ENCODE measurements at places on chromosomes 3 and 15.

DNA sequence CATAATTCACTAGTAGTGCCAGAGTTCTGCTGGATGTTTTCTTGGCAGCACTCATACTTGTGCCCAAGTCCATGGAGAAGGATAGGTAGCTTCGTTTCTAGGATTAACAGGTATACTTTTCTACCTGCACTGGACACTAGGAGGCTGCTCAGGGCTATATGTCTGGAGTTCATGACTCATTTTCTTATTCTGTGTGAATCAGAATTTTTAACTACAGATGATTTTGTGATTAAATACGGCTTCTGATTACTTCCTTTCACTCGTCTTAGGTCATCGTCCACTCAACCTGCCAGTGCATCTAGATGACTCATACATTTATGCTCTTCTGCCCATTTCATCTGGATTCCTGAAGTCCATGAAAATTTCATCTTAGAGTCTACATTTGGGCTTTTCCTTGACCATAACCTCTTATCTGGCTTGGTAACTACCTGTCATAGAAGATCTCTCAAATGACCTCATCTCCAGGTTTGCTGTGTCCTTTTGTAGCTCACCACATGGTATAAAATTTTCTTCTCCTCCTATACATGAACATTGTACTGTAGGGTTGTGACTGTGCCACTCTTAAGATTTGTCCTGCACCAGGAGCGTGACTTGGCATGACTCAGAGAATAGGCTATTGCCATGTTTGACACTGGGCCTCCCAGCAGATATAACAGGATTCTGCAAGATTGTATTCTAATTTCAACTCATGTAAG lies 66.7 kb upstream of the GCSAM start:
- DNase-seq = no peak

GRCh38 chr3:110568246-110568645 lies 503.4 kb upstream of the NECTIN3 start:
- DNase-seq = no peak

DNA sequence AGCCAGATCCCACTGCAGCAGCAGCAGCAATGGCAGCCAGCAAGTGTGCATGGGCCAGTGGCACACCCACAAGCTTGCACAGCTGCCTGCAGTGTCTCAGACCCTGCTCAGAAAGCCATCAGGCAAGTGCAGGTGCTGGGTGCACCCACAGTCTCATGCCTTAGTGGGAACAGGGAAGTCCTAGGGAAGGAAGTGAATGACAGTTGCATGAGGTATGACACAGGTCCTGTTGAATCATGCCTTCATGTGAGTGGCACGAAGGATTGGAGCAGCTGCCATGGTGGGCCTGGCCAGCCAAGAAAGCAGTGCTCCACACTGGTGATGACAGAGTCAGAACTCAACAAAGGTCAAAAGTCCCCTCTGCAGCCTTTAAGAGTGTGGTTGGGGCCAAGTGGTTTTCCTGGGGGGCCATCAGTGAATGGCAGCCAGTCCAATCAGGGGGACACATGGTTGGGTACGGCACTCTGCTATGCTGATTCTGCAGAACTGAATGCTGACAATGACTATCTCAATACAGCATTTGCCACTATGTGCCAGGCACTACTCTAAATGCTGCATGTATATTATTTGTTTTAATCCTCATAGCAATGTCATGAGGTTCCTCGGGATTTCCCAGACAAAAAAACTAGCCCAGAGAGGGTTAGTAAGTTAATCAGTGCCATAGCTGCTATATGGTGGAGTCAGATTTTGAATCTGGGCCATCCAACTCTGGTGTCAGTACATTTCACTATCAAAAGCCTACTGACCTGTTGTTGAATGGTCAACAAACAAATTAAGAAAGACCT lies 94.3 kb downstream of the AQP9 start:
- DNase-seq = no peak

DNA sequence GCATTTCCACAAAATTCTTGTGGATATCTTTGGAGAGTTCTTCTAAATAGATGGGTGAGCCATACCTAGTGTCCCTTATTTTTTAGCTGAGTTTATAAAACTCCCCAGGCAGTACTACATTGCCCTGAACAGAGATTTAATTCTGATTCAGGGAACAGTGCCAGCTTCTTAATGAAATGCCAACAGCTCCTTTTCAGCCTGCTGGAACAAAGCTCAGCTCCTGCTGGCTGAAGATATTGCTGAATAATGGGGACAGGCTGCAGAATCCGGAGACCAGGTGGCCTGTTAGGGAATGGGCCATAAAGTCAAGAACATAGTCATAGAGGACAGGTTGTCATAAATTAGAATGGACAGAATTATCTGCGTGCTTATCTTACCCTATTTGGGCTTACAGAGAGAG lies 8.9 kb downstream of the HGD start:
- DNase-seq = no peak

- DNase-seq = no peak
These were observed 306.6 kb upstream of the TGFBR2 start for GRCh38 chr3:30299674-30300385.

GRCh38 chr15:90716317-90716975 lies 700 bp upstream of the BLM start:
- no peak for DNase-seq

DNA sequence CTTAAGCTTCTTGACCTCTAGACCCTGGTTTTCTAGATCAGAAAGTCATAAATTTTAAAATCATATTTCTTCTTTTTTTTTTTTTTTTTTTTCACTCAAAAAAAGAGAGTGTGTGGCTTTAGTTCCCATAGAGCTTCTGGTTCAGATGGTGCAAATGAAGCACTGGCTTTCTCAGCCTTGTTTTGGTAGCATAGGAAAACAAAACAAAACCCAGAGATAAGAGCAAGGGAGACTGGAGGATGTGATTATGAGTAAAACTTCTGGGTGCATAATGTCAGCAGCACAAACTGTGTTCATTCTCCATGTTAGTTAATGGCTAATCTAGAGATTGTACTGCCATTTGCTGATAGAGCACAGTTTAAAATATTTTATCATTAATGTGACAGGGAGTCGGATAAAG lies 55.4 kb downstream of the RARB start:
- DNase-seq = no peak

DNA sequence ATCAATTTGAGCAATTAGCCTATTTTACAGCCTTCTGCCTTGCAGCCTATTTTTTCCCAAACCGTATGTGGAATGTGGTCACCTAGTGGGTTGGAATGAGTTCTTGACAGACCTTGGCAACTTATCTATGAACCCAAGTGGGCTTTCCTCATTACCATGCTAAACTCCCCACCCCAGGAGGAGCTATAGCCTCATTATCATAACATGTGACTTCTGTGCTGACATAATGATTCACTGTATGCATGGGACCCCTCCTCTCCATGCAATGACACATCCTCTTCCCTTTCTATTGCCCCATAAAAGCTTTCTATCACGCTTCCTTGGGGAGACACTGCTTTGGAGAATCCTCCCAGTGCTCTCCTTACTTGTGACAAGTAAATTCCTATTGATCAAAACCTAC lies 83.5 kb upstream of the FHIT start:
- no peak for DNase-seq

- no peak for DNase-seq
These were observed 26.8 kb downstream of the SLC6A6 start for GRCh38 chr3:14429237-14429636.

DNA sequence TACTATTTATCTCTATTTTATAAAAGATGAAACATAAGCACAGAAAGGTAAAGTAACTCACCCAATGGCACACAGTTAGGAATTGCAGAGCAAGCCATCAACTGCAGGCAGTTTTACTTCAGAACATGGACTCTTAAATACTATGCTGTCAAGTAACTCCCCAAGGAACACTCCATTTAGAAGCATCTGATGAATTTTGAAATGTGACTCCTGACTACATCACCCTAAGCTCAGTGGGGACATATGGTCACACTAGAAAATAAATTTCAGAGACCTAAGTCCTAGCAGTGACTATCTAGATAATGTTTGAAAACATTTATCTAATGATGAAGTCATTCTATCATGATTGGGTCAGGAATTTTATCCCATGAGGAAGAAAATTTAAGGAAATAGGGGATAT lies 272.8 kb upstream of the ARRDC4 start:
- no peak for DNase-seq

DNA sequence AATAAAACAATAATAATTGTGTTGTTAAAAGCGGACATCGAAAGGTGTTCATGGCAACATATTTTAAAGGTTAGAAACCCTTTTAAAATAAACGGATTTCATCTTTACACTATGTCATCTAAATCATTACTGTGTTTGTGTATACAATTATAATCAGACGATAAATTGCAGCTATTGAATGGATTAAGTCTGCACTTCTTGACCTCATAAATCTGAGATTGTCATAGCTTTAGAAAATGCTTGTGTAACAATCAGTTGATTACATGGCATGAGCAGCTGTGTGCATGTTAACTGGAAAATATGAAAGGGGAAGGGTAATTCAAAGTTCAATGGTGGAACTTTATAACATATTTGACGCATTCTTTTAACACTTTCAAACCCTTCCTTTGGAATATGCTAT lies 152.4 kb upstream of the MDFIC2 start:
- no peak for DNase-seq

GRCh38 chr3:160829486-160830009 lies 73.5 kb downstream of the PPM1L start:
- no peak for DNase-seq
